Ovary (tissue), 10 donors: ENCODE measurements at places on chromosomes 16 and 17. TPM values are rescaled to one million over a fixed set of nuclear protein-coding genes. Genes with fewer than 3 reads are reported as not detected.

GRCh38 chr16:57151369-57151768 is 34.5 kb downstream of the PSME3IP1 start:
- DNase-seq: no peak

DNA sequence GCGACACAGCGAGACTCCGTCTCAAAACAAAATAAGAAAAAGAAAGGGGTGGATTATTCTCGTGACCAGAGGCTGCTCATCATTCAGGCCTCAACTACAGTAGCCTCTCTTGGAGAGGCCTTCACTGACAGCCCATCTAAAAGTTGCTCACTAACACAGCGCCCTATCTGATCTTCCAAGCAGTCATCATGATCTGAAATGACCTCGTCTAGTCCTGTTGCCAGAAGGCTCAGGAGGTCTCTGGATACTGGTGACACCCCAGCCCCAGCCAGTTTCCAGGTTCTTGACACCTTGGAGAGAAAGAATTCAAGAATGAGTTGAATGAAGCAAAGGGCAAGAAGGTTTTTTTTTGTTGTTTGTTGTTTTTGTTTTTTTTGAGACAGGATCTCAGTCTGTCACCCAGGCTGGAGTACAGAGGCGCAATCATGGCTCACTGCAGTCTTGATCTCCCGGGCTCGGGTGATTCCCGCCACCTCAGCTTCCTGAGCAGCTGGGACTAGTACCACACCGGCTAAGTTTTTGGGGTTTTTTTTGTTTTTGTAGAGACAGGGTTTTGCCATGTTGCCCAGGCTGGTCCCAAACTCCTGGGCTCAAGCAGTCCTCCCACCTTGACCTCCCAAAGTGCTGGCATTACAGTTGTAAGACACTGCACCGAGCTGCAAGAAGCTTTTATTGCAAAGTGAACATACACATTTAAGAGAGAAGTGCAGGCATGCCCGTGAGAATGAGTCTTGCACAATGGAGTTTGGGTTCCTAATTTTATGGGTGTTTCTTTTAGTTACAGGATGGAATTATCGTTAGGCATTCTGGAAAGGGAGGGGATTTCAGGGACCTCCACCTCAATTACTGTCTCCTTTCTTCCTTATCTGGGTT is 2.7 kb upstream of the ZC3H7A start:
- DNase-seq: no peak

Gene TIMP2
- total RNA-seq: 822 TPM

Gene NKD1
- 17.4 TPM for total RNA-seq

Gene RAB34
- total RNA-seq: 151 TPM
